Endothelial cell (in vitro differentiated cells): ENCODE measurements at places on chromosomes 11 and 22. TPM values are rescaled to one million over a fixed set of nuclear protein-coding genes. Genes with fewer than 3 reads are reported as not detected.

TMEM218 gene
- total RNA-seq, result 11.4 TPM

NXPE2 gene
- total RNA-seq, result 0.33 TPM

TMEM225 gene
- total RNA-seq, result not detected

TTC12 gene
- total RNA-seq, result 11.1 TPM

SCN3B gene
- 34.1 TPM for total RNA-seq

DCDC1 gene
- total RNA-seq, result 0.44 TPM

ZNF214 gene
- 2.4 TPM for total RNA-seq

DNA sequence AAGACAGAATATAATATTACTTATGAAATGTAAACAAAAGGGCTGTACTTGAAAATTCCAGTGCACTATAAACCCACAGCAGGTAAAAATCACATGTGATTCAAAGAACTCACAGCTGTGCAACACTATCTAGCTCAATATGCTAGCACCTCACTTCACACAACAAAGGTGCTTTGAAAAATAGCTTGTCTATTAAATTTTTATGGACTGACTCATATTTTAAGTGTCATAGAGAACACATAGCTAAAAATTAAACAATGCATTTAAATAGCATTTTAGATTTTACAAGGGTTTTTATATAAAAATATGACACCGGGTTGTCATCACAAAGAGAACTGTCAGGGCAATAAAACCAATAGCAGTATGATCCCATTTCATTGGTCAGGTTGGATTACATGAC lies 1390.5 kb upstream of the TENM4 start:
- no peak for DNase-seq

- no peak for DNase-seq
Observed at GRCh38 chr11:2217211-2218030, 45.8 kb upstream of the TH start.
